ENCODE measurements at places on chromosomes 11 and 22.

- DNase-seq, result no peak
Measured at GRCh38 chr11:115087791-115088190, 409.5 kb downstream of the NXPE2 start.

- DNase-seq, result no peak
Measured at GRCh38 chr11:73126804-73127480, 15.2 kb downstream of the FCHSD2 start.

DNA sequence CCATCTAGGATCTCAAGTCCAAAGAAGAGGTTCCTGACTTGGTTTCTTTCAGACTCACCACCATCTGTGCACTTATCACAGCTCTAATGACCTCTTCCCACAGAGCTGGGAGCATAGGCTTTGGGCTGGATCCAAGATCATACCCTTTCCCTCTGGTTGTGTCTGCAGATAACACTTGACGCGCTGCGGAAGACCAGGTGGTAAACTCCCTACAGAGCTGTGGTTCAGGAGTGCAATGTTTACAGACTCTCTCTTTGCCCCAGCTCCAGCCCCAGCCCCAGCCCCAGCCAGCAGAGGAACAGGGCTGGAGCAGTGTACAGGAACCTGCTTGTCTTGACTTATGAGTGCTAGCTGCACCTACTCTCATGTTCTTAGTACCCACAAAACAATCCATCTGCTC is 274.4 kb upstream of the SYN3 start:
- no peak for DNase-seq

- DNase-seq, result no peak
Measured at GRCh38 chr11:74468936-74469335, 1.6 kb upstream of the KCNE3 start.

DNA sequence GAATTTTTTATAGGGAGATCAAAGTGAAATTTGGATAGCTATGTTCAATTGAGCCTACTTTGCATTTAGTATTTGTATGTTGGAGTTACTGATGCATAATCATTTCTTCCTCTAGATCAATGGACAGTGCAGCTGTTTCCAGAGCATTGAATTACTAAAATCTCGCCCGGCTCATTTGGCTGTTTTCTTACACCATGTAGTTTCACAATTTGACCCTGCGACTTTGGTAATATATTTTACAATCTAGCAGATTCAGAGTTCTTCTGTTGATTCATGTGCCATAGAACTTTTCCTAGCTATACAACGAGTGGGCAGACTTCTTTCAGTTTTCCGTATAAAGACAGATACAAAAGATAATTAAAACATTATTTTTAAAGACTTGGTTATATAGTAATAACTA is 70.0 kb upstream of the GRIK4 start:
- no peak for DNase-seq

GRCh38 chr22:43821606-43822425 is 9.7 kb upstream of the EFCAB6 start:
- no peak for DNase-seq

DNA sequence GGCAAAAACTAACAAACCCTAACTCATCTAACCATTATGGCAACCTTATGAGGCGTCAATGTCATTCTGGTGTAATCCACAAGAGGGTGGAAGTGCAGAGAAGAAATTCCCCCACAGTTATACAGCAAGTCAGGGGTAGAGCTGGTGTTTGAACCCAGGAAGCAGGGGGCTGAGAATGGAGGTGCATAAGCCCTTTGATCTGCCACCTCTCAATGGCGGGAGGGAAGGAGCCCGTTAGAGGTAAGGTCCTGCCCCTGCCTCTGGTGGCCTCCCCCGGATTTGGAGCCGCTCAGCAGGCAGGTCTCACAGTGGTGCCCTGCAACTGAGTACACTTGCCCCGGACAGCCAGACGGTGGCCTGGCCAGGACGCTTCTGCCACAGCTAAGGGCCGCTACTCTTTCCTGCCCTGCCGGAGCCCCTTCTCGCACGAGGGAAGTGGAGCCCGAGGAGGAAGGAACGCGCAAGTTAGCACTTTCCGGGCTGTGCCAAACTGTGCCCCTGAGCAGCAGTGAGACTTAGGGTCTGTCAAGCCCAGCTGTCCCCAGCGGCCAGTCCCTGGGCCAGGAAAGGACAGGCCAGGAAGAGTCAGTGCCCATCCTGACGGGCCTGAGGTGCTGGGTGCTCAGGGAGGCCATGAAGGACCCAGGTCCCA is 1.1 kb downstream of the FXYD2 start:
- DNase-seq, result no peak

DNA sequence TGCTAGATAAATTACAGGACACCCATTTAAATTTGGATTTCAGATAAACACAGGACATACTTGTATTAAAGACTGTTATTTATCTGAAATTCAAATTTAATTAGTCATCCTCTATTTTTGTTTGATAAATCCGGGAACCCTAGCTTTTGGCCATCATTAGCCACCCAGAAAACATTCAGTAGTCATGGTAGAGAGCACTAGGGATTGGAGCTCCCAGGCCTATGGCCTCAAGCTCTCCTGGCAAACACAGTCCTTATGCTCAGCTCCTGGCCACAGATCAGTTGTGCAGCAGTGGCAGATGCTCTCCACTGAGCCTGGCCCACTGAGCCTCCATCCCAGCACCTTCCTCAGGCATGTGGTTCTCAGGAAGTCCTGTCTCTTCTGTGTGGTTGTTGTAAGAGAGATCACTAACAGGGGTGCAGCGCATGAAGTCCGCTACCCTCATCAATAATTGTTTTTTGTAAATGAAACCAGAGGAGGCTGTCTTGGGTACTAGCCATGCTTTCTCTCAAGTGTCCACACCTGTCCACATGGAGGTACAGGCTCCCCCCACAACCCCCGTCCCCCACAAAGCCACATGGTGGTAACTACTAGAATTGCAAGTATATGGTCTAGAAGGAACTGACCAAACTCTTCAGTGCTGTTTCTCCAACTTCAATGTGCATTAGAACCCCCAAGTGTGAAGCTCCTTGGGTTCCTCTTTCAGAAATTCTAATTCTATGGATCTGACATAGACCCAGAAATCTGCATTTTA is 1.1 kb upstream of the IRAG1 start:
- DNase-seq, result no peak

GRCh38 chr11:133619973-133620372 is 87.7 kb upstream of the OPCML start:
- DNase-seq, result no peak

- no peak for DNase-seq
Measured at GRCh38 chr11:96130061-96130620, 206.2 kb upstream of the MTMR2 start.

- no peak for DNase-seq
Measured at GRCh38 chr11:113926273-113927197, 21.9 kb downstream of the HTR3B start.

- no peak for DNase-seq
Measured at GRCh38 chr11:114989536-114989935, 311.2 kb downstream of the NXPE2 start.

GRCh38 chr22:32957200-32957803 is 100.9 kb downstream of the SYN3 start:
- DNase-seq, result no peak

DNA sequence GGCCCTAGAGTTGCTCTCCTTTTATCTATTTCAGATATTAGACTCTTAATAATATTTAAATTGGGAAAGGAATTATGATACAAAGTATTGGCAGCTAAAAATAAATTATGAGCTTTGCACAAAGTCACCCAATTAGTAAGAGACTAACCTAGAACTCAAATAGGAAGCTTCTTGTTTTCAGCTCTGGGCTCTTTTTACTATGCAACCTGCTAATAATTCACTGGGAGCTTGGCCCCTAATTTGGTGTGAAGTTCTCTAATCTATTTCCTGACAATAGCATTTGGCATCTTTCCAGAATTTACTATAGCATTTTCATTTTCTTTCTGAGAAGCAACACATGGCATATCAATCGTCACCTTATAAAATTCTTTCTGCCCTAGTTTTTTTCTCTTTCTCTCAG is 727.7 kb upstream of the ANO5 start:
- DNase-seq, result no peak

DNA sequence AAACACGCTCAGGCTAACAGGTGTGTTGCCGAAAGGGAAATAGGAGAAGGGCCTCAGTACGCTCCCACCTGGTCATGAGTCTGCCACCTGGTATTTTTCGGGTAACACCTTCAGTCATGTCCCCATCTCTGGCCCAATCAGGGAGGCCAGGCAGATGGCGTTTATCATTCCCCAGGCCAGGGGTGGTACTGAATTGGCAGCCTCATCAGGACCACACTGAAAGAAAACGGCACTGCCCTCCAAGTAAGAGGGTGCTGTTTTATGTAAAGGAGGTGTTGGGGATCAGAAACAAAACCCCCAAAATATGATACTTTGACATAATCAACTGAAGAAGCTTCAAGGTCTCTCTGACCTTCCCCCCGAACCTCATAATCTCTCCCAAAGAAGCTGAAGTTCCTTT is 58.9 kb downstream of the RCN1 start:
- DNase-seq, result no peak

DNA sequence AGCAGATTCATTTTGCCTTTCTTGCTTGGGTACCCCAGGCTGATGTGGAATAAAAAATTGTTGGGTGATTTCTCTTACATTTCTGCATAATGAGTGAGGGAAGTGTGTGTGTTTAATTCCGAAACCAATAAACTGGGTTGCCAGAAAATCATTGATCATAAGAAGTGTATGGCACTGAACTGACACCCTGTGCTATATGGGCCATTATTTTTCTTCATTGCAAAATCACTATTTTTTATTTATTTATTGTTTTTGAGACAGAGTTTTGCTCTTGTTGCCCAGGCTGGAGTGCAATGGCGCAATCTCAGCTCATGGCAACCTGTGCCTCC is 14.6 kb upstream of the HIKESHI start:
- DNase-seq, result no peak

GRCh38 chr11:1202154-1202775 is 20.6 kb upstream of the MUC5B start:
- no peak for DNase-seq

All from thoracic aorta (tissue), 2 donors.